AML-193 (cell line): ENCODE measurements at places on chromosomes 2 and 18.

- DNase-seq = no peak
Measured at GRCh38 chr2:503288-503999, 173.8 kb downstream of the TMEM18 start.

DNA sequence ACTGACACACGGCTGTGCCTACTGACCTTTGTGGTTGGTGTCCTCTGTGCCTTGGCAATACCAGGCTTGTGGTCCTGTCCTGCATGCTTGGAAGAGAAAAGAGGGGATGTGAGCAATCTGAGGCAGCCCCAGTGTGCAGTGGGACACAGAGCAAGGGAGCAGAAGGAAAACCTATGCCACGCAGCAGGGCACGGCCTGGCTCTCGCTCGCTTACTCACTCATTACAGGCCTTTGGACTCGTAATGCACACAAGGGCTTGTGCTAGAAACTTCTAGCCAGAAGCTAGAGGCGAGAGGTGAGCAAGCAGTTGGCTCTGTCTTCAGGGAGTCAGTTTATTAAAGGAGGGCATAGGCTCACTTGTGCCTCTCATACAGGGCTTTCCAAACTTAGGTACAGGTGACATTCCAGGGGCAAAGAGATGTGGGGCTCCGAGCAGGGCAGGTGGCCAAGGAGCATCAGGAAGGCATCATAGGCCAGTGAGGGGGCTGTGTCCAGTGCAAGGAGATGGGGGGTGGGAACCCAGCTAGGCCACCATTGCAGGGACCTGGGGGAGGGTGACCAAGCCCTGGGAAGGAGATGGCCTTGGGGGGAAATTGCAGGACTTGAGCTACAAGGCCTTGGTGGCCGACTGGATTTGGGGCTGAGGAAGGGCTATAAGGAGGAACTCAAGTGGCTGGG lies 100.8 kb downstream of the DYSF start:
- DNase-seq = no peak

DNA sequence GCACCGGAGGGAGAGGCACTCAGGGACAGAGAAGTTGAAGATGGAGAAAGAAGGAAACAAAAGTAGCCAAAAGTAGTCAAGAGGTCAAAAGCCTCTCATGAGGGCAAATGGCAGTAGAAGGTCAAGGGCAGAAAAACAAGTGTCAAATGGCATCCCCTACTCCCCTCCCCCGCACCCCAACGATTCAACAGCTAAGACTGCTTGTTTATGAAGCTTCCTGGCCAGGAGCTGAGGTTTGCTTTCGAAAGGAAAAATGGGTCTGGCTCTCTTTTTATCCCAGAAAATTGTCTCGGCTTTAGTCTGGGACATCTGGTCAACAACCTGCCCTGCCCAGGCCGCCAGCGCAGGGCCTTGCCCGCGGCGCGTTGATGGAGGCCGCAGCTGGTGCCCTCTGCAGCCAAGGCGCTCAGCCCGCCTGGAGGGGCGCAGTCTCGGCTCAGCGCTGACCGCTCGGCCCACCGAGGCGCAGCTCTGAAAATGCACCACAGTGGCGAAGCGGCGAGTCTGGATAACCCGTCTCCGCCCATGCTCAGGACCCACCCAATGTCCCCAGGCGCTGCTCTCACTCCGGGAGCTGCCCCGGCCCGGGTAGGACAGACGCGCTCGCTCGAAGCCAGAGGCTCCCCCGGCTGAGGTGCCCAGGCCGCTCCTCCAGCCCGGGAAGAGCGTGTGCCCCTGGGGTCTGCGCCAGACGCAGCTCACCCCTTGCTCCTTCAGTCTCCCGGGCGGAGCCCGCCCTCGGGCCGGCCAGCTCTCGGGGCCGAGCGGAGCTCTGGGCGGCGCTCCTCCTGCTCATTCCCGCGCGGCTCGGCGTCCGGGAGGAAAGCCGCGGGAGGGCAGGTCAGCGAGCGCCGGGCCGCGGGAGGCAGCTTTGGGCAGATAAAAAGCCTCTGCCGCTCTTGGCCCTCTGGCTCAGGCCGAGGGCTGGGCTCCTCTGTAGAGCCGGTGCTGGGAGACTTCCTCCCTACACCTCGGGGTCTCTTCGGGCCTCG lies 1.8 kb upstream of the TBR1 start:
- DNase-seq = no peak

GRCh38 chr18:53861185-53861584 lies 363.3 kb downstream of the MBD2 start:
- DNase-seq = no peak

DNA sequence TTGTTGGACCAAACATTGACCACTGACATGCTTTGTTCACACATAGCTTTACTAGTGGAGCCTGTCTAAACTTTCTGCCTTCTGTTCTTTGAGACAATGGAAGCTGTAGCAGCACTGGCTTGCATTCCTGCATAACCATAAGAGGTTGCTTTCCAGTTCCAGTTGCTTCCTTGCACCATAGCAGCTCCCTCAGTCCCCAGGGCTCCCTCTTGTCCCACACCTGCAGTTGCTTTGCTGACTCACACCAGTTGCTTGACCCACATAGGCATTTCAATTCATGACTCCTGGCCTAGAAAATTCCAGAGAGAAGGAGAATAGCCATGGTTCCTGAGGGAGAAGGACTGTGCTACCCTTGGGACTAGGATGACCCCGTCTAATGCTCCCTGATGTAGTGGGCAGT lies 20.9 kb downstream of the SGPP2 start:
- DNase-seq = no peak

- DNase-seq = no peak
Measured at GRCh38 chr2:54815148-54815539, 91.7 kb downstream of the EML6 start.

- DNase-seq = no peak
Measured at GRCh38 chr2:72962911-72963310, 45.6 kb downstream of the EMX1 start.

DNA sequence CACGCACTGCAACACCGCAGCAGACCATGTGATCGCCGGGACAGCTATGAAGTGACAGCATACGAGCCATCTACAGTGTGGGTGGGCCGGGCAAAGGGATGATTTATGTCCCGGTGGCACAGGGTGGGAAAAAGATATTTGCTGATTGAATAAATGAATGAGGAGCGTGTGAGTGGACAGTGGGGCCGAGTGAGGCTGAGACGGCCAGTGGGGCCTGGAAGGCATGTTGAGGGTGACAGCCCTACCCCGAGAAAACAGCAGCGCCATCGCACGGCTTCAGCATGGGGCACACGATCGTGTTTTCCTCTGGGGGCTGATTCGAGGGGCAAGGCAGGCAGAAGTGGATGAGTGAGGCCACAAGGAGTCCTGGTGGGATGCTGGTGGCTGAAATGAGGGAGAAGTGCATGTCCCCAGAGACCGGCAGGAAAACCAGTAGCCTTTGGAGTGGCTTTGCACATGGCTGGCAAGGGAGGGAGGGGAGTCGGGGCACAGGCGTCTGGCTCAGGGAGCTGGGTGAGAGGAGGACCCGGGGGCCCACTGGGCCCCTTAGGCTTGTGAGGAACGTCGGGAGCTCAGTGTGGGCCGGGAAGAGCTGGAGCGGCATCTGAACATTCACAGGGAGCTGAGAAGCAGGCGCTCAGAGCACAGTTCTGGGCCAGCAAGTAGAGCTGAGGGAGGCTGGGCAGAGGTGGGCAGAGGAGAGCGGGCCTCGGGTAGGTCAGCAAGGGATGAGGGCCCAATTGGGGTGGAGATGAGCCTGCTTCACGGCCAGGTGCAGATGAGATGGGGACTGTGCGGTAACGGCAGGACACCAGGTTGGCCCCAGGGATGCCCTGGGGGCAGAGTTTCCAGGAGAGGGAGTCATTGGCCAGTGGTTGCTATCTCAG lies 32.1 kb upstream of the MAL start:
- no peak for DNase-seq

- DNase-seq = no peak
Measured at GRCh38 chr2:118980022-118980421, 38.0 kb downstream of the MARCO start.

GRCh38 chr2:159457589-159457988 lies 158.8 kb downstream of the BAZ2B start:
- no peak for DNase-seq

- DNase-seq = no peak
Measured at GRCh38 chr2:169965495-169965894, 138.2 kb downstream of the UBR3 start.

GRCh38 chr2:38959938-38960608 lies 70.4 kb downstream of the ARHGEF33 start:
- DNase-seq = no peak
